ENCODE measurements at places on chromosomes 4 and X.

DNA sequence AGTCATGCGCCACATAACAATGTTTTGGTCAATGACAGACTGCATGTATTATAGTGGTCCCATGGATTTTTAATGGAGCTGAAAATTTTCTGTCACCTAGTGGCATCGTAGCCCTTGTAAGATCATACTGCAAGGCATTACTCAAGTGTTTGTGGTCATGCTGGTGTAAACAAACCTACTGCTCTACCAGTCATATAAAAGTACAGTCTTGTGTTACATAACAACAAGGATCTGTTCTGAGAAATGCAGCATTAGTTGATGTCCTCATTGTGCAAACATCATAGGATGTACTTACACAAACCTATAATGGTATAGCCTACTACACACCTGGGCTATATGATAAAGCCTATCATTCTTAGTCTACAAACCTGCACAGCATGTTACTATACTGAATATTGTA lies 34.6 kb downstream of the COX18 start:
- DNase-seq, result no peak

- DNase-seq, result no peak
Measured at GRCh38 chrX:51456246-51456645, 40.1 kb downstream of the NUDT11 start.

DNA sequence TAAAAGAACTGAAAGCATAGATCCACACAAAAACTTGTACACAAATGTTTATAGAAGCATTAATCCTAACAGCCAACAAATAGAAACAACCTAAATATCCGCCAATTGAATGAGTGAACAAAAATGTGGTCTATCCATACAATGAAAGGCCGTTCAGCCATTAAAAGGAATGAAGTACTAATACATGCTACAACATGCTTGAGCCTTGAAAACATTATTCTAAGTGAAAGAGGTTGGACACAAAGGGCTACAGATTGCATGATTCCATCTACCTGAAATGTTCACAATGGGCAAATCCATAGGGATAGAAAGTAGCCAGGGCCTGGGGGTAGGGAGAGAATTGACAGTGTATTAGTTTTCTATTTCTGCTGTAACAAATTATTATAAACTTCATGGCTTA lies 169.2 kb downstream of the SPCS3 start:
- no peak for DNase-seq

GRCh38 chrX:37998586-37999262 lies 7.6 kb upstream of the SYTL5 start:
- DNase-seq, result no peak

- no peak for DNase-seq
Measured at GRCh38 chr4:114607056-114607455, 8.4 kb downstream of the UGT8 start.

GRCh38 chr4:187865914-187866313 lies 129.7 kb upstream of the ZFP42 start:
- DNase-seq, result no peak

GRCh38 chr4:118849867-118850487 lies 14.1 kb upstream of the SEC24D start:
- no peak for DNase-seq

GRCh38 chrX:136030303-136031191 lies 45.3 kb downstream of the SLC9A6 start:
- DNase-seq, result no peak

- DNase-seq, result no peak
Measured at GRCh38 chrX:132393992-132394391, 94.8 kb downstream of the MBNL3 start.

DNA sequence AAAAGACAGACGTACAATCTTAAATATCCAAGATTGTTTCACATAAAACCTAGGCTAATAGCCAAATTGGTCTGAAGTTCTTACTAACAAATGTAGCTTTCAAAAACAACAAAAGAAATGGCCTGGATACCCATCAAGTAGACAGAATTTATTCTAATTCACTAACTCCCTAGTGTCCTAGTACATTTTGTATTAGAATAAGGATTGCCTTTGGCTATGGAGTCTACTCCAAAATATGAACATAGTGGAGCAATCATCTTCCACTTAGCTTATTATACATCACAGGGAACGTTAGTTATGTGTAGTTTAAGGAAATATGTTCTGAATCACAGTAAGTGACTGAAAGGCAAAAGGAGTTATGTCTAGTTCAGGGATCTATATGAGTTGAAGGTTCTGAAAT lies 81.7 kb downstream of the MAPK10 start:
- DNase-seq, result no peak

GRCh38 chrX:41082783-41083182 lies 2.5 kb upstream of the USP9X start:
- DNase-seq, result no peak

GRCh38 chr4:55949482-55949802 lies 697 bp downstream of the CEP135 start:
- no peak for DNase-seq

DNA sequence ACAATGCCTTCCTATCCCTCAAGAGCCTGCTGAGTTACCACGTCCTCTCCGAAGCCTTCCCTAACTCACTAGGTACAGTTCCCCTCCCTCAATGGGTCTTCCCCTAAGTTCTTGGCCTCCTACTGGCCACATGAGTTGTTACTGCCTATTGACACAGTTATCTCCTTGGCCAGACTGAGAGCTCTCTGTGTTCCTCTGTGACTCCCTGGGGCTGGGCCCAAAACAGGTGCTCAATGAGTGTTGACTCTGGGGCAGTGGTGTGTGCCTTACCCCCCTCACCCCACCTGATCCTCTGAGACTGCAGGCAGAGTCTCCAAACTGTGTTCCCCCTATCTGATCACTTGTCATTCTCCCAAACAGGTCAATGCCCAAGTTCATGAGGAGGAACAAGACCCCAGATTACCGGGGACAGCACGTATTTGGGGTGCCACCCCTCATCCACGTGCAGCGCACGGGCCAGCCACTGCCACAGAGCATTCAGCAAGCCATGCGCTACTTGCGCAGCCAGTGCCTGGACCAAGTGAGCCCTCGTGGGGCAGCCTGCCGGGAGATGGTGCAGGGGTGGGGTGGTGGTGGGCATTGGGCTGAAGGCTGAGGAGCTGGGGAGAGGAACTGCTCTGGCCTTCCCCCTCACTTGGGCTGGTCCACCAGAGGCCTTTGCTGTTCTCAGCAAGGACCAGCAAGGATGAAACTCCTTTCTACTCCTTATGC lies 72.6 kb downstream of the STARD8 start:
- no peak for DNase-seq

GRCh38 chrX:152405561-152405960 lies 45.6 kb downstream of the GABRA3 start:
- no peak for DNase-seq

- no peak for DNase-seq
Measured at GRCh38 chrX:72392816-72393800, 87.4 kb upstream of the CITED1 start.

DNA sequence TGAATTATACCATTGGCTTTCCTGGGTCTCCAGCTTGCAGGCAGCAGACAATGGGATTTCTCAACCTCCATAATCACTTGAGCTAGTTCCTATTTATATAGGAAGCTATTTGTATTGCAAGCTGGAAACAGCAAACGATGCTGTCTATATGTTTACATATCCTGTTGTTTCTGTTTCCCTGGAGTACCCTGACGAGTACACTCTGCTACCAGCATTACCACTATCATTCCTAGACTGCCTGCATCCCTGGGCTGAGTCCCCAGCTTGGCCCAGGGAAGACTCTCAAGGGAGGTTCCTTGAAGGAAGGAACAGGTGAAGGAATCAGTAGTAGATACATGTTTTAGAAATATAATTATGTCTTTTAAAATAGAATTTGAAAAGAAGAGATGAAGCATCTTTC lies 81.4 kb downstream of the EVC2 start:
- DNase-seq, result no peak

GRCh38 chr4:134636338-134637051 lies 434.9 kb upstream of the PABPC4L start:
- no peak for DNase-seq

- no peak for DNase-seq
Measured at GRCh38 chr4:186307497-186307896, 41.5 kb downstream of the F11 start.

DNA sequence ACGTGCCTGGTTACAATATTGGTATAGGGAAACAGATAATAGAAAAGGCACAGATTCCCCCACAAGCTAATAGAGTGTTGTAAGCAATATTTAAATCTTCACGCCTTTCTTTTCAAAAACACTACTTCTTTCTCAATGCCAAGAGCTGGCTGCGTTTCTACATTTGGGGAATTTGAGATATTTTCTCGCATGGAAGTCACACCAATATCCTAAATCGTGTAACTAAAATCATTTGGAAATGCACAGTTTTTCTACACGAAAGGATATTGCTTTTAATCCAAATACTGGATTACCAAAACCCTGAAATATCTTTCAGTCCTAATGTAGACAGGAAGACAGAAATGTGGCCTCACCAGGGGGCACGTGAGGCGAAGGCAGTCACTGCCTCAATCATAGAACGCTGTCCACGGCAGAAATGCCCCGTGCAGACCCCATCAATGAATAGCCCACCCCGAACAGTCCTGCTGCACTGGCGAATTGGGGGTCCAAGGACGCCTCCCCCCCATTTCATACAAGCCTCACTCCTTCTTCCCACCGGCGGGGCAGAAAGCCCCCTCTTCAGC lies 106.6 kb downstream of the NSUN7 start:
- no peak for DNase-seq

DNA sequence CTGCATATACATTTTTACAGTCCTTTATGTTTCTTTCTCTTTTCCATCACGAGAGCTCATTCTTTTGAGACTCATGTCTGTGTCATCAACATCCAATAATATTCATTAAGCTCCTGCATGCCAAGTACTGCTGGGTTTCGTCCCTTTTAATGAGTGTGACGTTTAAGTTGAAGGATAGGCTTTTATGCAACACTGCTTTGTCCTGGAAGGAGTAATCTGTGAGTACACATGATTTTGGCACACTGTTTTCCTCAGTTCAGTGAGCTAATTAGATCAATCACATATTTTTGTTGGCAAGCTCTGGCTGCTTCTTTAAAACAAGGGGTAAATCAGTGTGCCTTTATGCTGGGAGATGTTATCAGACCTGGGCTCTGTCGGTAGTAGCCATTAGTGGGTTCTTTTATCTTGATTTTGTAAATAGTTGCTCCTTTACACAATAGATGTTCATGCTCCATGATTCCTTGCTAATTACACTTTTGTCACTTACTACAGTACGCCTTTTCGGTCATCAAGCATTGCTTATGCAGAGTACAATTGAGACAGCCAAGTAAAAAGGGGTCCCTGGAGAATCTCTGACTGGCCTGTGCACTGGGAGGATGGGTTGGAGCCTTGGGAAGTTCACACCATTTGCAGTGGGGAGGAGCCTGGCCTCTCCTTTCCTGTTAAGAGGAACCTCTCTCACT lies 132.6 kb downstream of the FHIP1A start:
- DNase-seq, result no peak

DNA sequence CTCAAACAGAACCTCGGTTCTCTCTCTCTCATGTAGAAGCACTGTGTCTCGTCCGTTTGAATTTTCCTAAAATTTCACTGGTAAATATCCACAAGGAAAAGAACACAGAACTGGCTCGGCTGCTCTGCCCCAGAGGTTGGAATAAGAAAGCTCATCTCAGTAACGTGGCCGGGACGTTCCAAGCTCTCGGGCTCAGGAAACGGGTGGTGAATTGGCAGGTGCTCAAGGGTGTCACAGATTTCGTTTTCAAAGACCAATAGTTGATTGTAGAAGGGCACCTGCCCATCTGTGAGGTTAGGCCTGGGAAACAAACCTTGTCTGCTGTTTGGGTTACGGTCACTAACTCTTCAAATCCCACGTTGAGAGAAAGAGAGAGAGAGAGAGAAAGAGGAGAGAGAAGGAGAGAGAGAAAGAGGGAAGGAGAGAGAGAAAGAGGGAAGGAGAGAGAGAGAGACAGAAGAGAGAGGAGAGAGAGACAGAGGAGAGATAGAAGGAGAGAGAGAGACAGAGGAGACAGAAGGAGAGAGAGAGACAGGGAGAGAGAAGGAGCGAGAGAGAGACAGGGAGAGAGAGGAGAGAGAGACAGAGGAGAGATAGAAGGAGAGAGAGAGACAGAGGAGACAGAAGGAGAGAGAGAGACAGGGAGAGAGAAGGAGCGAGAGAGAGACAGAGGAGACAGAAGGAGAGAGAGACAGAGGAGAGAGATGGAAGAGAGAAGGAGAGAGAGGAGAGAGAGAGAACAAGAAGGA lies 106.6 kb downstream of the CRLF2 start:
- DNase-seq, result no peak

DNA sequence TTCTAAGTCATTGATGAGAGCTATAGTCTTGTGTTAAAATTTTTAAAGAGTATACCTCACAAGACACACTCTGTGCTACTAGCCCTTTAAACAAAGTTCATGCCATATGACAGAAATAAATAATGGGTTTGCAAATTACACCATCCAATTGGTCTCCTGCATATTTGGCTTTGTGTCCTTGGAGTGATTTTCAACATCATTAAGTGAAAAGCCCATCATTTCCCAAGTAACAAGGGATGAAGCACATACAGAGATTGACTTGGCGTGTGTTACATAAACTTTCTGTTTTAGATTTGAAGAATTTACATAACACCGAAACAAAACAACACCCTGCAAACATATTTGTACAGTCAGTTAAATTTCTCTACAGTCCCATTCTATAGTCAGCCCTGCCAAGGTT lies 216.9 kb upstream of the NEIL3 start:
- DNase-seq, result no peak

- DNase-seq, result peak; percentile 88
Measured at GRCh38 chr4:121255986-121256750, 92.0 kb upstream of the TNIP3 start.

GRCh38 chr4:17690898-17691297 lies 76.5 kb downstream of the MED28 start:
- no peak for DNase-seq

- peak; percentile 50 for DNase-seq
Measured at GRCh38 chr4:83535520-83536361, at the start of gene GPAT3. GPAT3 (plus strand) TSS chr4:83536108; CDS start chr4:83536623, 515 bp downstream.

- no peak for DNase-seq
Measured at GRCh38 chr4:86919561-86920223, 15.1 kb upstream of the AFF1 start.

- no peak for DNase-seq
Measured at GRCh38 chrX:15072259-15072658, 197.6 kb downstream of the ASB9 start.

- peak; percentile 71 for DNase-seq
Measured at GRCh38 chr4:140149846-140150635, 3.9 kb downstream of the MAML3 start.

- DNase-seq, result peak; percentile 3
Measured at GRCh38 chr4:26020083-26020668, 106.2 kb downstream of the SMIM20 start.

DNA sequence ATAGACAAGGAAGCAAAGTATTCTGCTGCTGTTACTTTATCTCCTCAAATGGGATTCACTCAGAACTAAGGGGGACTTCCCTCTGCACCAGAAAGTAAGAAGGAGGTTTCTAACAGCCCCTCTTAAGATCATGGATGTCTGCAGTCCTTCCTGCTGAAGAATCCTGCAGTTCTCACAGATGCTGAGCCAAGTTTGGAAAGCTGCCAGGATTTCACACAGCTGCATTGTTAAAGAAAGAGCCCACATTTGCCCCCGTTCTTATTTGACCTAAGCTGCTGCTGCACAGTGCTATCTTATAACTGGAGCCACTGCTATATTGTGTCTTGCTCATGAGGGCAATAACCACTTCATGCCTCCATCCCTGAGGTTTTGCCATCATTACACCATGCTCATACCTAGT lies 81.1 kb downstream of the FAAH2 start:
- no peak for DNase-seq

GRCh38 chrX:28498658-28499057 lies 88.6 kb upstream of the IL1RAPL1 start:
- no peak for DNase-seq

GRCh38 chr4:95674521-95674981 lies 125.8 kb upstream of the UNC5C start:
- DNase-seq, result no peak
